Tibial nerve (tissue), 4 donors: ENCODE measurements at places on chromosomes 6 and 20. TPM values are rescaled to one million over a fixed set of nuclear protein-coding genes. Genes with fewer than 3 reads are reported as not detected.

DNA sequence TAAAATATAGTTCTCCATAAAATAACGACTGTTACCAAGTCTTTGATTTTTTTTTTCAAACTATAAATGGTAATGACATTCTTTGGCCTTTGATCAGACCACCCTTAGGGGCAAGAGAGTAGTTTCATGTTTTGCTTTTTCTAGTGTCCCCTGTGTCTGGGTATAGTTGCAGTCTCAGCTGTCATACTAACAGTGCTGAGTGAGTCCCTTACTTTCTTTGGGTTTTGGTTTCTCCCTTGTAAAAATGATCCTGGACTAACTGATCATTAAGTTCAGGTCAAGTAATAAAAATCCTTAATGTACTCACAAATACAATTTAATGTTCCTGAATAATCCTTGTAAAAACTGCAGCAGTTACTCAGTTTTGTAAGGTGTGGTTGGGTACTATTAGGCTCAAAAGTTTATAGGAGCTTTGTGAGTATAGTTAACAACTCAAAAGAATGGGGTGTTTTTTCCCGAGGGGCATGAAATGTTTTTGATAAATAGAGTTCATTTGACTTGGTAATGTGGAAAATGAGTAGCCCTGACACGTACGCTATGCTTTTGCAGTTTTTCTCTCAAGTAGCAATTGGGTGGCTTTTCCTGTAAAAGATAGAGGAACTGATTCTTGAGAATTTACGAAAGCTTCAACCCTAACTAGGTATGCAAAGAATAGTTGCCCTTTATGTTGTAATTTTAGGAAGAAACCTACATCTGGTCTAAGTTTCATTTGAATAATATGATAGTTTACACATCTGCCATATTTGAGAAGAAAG, 6.2 kb downstream of the PTPN1 start:
- H3K27me3 ChIP-seq = no peaks in the 10 kb centered on the region
- H3K36me3 ChIP-seq = no peaks in the 10 kb centered on the region
- H3K27ac ChIP-seq = peak overlapping the region; percentile 25
- H3K4me1 ChIP-seq = peaks cover 98% of the 10 kb centered on the region
- H3K4me3 ChIP-seq = no peak overlapping the region

ADAM33 gene
- 162 TPM for total RNA-seq

GRCh38 chr6:117483645-117484016, 1.2 kb downstream of the DCBLD1 start:
- H3K36me3 ChIP-seq = no peaks in the 10 kb centered on the region
- DNase-seq = no peak
- no peaks in the 10 kb centered on the region for H3K27me3 ChIP-seq
- peak overlapping the region; percentile 63 for H3K27ac ChIP-seq
- peak overlapping the region; percentile 84 for H3K4me3 ChIP-seq

GRCh38 chr6:31568537-31568961, 3.5 kb upstream of the LTA start:
- peaks cover 6% of the 10 kb centered on the region for H3K27me3 ChIP-seq
- no peaks in the 10 kb centered on the region for H3K4me1 ChIP-seq
- H3K4me3 ChIP-seq = no peak overlapping the region
- H3K36me3 ChIP-seq = no peaks in the 10 kb centered on the region

- H3K27me3 ChIP-seq = no peaks in the 10 kb centered on the region
- no peak for DNase-seq
- H3K36me3 ChIP-seq = no peaks in the 10 kb centered on the region
- no peak overlapping the region for H3K4me3 ChIP-seq
- H3K4me1 ChIP-seq = peaks cover 6% of the 10 kb centered on the region
- no peak overlapping the region for H3K27ac ChIP-seq
These were observed 194.2 kb upstream of the SGK1 start for GRCh38 chr6:134511984-134512683.

ULBP3 gene
- total RNA-seq = 3.1 TPM

DNA sequence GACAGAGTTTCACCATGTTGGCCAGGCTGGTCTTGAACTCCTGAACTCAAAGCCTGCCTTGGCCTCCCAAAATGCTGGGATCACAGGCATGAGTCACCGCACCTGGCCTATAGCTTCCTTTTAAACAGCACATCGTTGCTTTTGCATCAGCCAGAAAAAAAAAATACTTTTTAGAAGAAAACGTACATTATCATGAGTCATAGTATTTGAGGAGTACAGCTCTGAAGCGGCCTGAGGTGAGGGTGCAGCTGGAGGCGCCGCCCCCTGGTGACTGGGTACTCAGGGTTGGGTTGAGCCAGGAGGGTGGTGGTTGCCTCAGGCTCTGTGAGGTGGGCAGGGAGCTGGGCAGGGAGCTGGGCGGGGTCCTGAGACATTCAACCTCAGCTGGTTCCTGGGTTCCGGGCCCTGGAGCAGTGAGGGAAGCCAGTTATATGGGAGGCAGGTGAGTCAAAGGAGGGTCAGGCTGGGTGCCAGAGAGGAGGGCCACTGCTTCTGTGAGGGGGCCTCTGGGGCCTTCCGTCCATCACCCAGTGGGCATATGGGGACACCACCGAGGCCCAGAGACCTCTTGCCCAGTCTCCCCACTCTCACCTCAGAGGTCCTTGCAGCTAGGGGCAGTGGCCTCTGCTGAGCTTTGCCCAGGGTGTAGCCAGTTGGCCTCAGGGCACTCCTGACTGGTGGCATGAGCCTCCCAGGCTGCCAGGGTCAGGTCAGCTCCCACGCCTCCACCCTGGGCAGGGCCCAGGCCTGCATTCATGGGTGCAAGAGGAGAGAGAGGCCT, 11.7 kb upstream of the ID1 start:
- H3K27me3 ChIP-seq = no peaks in the 10 kb centered on the region
- no peak for DNase-seq
- H3K27ac ChIP-seq = peak overlapping the region; percentile 36

PCK1 gene
- total RNA-seq = 32.0 TPM

DNA sequence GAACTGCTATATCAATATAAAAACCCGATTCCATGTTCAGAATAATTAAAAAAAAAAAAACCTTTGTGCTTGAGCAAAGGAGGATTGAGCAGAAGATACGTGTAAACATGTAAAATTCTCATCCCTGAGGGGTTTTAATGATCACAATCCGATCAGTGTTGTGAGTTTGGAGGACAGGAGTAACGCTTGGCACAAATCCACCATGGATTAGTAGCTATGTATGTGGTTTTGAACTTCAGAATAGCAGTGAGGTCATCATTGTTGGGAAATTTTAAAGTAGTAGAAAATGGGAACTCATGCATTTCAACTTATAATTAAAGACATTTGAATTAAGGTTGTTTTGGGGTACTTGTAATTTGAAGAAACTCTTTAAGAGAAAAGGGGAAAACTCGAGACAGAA, 203.2 kb downstream of the RPS12 start:
- no peaks in the 10 kb centered on the region for H3K36me3 ChIP-seq
- no peaks in the 10 kb centered on the region for H3K27me3 ChIP-seq
- no peaks in the 10 kb centered on the region for H3K4me1 ChIP-seq
- no peak for DNase-seq
- no peak overlapping the region for H3K4me3 ChIP-seq

PXMP4 gene
- 5.1 TPM for total RNA-seq

MAP7 gene
- total RNA-seq = 1.4 TPM

- H3K36me3 ChIP-seq = no peaks in the 10 kb centered on the region
- no peak overlapping the region for H3K27ac ChIP-seq
- H3K4me1 ChIP-seq = peaks cover 19% of the 10 kb centered on the region
- DNase-seq = no peak
- no peaks in the 10 kb centered on the region for H3K27me3 ChIP-seq
- no peak overlapping the region for H3K4me3 ChIP-seq
These were observed 27.7 kb downstream of the KCNS1 start for GRCh38 chr20:45073221-45073620.

- no peaks in the 10 kb centered on the region for H3K4me1 ChIP-seq
- H3K27me3 ChIP-seq = no peaks in the 10 kb centered on the region
- no peak for DNase-seq
- no peak overlapping the region for H3K4me3 ChIP-seq
These were observed 124.9 kb upstream of the MAFB start for GRCh38 chr20:40813708-40814630.

DNA sequence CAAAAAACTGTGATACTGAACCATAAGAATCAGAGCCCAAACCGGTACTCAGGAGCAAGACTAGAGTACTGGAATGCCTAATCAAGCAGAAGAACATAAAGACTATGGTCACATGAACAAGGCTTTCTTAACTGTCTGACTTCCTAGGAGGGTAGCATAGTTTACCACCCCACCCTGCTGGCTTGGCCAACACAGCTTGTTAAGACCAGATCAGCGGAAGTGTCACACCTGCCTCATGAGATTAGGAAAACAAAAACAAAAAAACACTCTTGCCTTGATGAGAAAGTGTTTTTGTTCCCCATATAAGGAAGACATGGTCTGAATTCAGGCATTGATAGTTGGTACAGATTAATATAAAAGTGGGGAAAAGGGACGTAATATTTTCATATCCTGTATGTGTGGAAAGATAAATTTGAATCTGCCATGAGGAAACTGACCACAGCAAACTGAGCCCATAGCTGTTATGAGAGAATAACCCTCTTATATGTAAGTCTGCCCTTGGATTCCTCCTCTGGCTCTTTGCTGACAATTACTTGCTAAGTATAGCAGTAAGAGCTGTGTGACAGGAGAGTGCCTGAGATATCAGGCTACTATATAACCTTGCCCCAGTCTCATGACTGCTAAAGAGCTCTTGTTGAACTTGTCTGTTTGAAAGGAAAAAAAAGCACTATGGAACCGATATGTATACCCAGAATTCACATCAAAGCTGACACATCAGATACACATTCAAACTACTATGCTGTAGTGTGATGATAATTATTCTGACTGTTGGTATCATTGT, 197.1 kb downstream of the EPHA7 start:
- no peaks in the 10 kb centered on the region for H3K27me3 ChIP-seq
- no peak overlapping the region for H3K27ac ChIP-seq
- H3K4me3 ChIP-seq = no peak overlapping the region
- no peaks in the 10 kb centered on the region for H3K4me1 ChIP-seq
- H3K36me3 ChIP-seq = no peaks in the 10 kb centered on the region

DNA sequence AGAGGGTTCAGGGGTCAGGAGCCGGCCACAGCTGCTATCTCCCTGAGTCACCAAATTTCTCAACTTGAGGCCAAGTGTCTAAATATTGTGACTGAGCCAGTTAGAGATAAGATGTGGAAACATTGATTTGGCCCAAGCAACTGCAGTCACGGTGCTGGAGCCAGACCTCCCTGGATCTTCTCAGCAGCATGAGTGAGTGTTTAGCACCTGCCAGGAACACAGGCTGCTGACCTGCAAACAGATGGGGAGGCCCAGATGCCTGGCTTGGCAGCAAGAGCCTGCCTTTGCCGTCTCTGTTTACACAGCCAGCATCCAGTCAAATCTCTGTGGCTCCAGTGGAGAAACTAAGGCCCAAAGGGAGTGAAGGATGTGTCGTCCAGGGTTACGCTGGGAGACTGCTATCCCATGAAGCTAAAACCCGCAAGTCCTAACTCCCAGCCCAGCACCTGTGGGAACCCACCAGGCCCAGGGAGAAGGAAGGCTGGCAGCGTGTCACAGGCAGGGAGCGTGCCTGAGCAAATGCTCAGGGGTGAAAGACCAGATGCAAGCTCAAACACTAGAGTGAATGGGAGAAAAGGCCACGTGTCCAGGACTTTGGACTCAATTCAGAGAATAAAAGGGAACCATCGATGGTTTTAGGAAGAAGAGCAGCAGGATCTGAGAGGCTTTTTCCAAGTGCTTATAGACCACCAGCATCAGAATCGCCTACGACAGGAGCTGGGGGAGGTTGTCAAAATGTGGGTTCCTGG, 15.9 kb upstream of the PTGIS start:
- no peaks in the 10 kb centered on the region for H3K36me3 ChIP-seq
- DNase-seq = peak; percentile 70
- H3K27ac ChIP-seq = peak overlapping the region; percentile 45
- H3K27me3 ChIP-seq = no peaks in the 10 kb centered on the region

GRCh38 chr20:52793339-52793963, 178.7 kb upstream of the TSHZ2 start:
- no peaks in the 10 kb centered on the region for H3K27me3 ChIP-seq
- no peaks in the 10 kb centered on the region for H3K36me3 ChIP-seq
- no peaks in the 10 kb centered on the region for H3K4me1 ChIP-seq
- no peak overlapping the region for H3K4me3 ChIP-seq
- no peak for DNase-seq

GRCh38 chr6:145929037-145929633, 35.0 kb downstream of the SHPRH start:
- no peaks in the 10 kb centered on the region for H3K27me3 ChIP-seq
- H3K27ac ChIP-seq = no peak overlapping the region
- DNase-seq = peak; percentile 18
- H3K4me1 ChIP-seq = no peaks in the 10 kb centered on the region
- H3K4me3 ChIP-seq = no peak overlapping the region
- no peaks in the 10 kb centered on the region for H3K36me3 ChIP-seq

DLL1 gene
- total RNA-seq = 7.9 TPM

DNA sequence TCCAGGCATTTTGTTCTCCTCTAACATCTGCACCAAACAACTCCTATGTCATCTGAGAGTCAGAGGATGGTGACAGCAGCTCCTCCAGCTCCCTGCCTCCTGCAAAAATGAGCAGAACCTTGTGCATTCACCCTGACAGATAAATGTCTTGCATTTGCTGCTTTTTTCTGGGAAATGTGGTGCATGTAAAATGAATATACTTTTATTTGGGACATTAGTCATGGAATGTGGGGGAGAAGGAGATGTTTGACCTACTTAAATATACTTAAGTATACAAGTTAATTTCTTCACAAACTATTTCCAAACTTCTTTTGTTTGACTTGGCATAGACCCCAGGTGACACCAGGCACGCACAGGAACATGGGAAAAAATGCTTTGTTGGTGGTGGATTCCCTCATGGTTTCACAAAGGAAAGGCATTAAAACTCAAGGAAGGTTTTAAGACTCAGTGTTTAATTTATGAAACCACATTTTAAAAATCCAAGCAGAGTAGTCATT, 181.8 kb upstream of the MCHR2 start:
- H3K4me1 ChIP-seq = peaks cover 27% of the 10 kb centered on the region
- H3K36me3 ChIP-seq = no peaks in the 10 kb centered on the region
- H3K27ac ChIP-seq = no peak overlapping the region
- H3K27me3 ChIP-seq = no peaks in the 10 kb centered on the region
- no peak overlapping the region for H3K4me3 ChIP-seq
- DNase-seq = no peak

- no peak for DNase-seq
- no peaks in the 10 kb centered on the region for H3K27me3 ChIP-seq
- H3K36me3 ChIP-seq = no peaks in the 10 kb centered on the region
- no peaks in the 10 kb centered on the region for H3K4me1 ChIP-seq
- H3K27ac ChIP-seq = no peak overlapping the region
These were observed 95.2 kb upstream of the CST7 start for GRCh38 chr20:24853916-24854315.

DNA sequence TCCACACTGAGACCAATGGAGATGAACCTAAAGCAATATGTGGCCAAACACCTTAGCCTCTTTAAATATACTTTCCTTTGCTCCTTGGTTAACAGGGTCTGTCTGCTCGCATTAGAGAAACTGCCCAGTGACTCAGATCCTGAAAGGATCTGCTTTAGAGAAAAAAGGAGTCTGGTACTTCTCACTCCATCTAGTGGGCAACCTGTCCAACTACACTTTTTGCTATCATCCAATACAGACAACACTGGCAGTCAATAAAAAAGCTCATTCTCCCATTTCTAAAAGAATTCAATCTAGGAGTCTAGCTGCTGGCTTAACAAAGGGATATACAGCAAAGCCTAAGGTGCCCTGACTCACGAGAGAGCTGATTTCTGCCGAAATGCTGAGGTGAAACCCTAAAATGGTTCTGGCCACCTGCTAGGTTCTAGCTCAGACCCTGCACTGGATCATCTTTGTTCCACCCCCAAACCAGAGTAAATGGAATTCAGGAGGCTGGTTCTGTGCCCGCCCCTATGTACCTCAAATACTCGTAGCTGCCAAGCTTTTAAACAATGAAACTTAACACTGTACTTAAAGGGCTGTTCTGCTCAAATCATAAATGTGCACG, 11.5 kb downstream of the GNL1 start:
- no peaks in the 10 kb centered on the region for H3K4me1 ChIP-seq
- no peak for DNase-seq
- peak overlapping the region; percentile 33 for H3K27ac ChIP-seq
- no peaks in the 10 kb centered on the region for H3K27me3 ChIP-seq
- no peak overlapping the region for H3K4me3 ChIP-seq
